ENCODE measurements at places on chromosomes 7 and 10. TPM values are rescaled to one million over a fixed set of nuclear protein-coding genes. Genes with fewer than 3 reads are reported as not detected.

DNA sequence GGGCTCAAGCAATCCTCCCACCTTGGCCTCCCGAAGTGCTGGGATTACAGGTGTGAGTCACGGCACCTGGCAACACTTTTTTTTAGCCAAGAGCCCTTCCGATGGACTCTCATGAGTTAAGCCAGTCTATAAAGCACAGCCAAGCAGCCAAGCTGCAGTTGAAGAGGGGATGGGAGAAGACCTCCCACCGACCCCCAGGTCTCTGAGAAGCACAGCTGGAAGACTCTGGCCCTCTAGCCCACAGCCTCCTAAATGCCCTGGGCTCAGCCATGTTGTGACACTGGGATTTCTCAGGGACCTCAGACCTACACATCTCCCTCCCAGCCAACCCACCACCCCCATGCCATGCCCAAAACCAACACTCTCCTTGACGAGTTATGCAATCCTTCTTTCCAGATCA lies 31.1 kb downstream of the CALML3 start:
- DNase-seq = no peak

ZKSCAN5 gene
- 10.2 TPM for total RNA-seq

GRCh38 chr10:92761571-92761970 lies 71.8 kb downstream of the HHEX start:
- peak; percentile 64 for DNase-seq

TAS2R4 gene
- 0.22 TPM for total RNA-seq

ADRB1 gene
- 1.4 TPM for total RNA-seq

All from SJSA1 (cell line).